Activated T-helper 1 cell treated with Interleukin-2 at 50 U/mL for 16 hours (primary cell): ENCODE measurements at places on chromosomes 5 and 9.

DNA sequence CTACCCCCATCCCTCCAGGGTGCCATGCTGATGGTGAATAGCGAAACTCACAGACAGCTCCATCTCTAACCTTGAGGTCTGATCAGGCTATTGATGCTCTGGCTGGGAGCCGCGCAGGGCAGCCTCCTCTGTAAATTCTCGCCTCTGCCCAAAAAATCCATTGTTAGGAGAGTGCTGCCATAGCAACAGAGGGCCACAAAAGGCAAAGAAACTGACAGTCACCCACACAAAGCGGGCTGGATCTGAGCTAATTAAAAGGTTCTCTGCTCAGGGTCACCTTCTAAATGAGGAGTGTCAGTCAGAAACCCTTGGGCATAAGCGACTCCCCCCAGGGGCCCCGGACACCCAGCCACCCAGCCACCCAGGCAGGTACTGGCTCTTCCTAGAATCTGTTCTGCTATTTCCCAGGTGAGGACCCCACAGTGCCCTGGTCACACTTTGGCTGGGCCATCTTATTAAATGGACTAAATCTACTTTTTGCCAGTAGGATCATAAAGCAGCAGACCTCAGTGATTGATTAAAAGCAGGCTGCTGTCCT lies 126.7 kb downstream of the MED10 start:
- no peak for DNase-seq

DNA sequence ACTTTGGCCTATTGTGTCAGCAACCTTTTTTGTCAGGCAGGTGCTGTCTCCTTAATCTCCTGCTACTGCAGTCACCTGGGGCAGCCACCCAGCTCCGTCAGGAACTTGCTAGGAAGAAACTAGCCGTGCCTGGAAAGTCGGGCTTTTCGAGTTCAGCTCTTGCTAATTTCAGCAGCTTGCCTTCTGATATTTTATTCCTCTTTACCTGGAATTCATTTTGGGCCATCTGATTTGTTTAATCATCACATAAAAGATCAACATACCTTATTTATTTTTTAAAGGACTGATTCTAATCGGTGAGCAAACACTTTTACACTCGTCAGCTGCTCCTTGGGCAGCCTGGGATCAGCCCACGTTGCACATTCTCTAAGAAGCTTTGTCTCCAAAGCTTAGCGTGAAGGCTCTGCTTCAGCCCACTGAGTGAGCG lies 42.2 kb downstream of the PRLR start:
- no peak for DNase-seq

DNA sequence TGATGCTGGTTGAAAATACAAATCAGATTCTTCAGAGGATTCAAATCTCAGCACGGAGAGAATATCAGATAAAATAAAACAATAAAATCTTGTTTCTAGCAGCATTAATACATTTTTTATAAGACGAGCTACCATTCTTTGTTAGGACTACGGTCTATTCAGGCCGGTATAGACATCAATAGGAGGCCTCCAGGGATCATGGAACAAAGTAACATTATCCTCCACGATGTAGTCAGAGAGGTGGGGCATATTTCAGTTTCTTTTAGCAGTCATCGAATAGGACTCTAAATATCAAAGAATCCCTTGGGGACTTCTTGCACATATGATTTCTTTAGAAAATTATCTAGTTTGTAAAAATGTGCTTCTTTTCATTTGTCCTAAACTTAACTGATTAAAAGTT lies 225.9 kb upstream of the HAPLN1 start:
- DNase-seq: no peak

DNA sequence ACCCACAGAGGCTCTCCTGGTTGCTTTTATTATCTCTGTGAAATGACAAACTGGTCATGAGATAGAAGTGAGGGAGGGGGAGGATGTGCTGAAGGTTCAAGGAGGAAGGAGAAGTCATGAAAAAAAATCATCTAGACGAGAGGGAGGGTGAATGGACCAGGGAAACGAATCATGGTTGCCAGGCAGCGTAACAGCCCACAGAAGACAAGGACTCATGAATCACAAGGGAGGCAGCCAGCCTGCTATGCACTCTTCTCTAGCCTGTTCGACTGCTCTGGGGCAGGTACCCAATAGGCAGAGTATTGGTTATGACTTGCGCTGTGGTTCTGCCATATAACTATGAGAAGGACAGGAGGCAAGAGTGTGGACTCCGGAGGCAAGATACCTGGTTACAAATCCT lies 475.2 kb downstream of the CDK5RAP2 start:
- no peak for DNase-seq

DNA sequence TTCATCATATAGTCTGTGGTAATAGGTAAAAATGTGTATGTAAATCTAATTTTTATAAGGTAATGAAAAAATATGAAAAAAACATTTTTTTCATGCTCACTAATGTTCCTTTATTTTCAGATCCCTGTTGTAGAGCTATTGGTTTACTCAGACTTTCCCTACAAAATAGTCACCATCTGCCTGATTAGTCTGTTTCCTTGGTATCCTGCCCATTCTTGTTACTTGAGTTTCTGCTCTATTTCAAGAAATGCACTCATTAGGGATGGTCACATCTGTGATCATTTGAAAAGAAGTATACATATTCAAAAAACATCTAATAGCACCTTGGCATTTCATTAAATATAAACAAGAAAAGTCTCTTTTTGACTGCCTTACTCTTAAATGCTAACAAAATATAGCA lies 21.6 kb upstream of the RASA1 start:
- no peak for DNase-seq

DNA sequence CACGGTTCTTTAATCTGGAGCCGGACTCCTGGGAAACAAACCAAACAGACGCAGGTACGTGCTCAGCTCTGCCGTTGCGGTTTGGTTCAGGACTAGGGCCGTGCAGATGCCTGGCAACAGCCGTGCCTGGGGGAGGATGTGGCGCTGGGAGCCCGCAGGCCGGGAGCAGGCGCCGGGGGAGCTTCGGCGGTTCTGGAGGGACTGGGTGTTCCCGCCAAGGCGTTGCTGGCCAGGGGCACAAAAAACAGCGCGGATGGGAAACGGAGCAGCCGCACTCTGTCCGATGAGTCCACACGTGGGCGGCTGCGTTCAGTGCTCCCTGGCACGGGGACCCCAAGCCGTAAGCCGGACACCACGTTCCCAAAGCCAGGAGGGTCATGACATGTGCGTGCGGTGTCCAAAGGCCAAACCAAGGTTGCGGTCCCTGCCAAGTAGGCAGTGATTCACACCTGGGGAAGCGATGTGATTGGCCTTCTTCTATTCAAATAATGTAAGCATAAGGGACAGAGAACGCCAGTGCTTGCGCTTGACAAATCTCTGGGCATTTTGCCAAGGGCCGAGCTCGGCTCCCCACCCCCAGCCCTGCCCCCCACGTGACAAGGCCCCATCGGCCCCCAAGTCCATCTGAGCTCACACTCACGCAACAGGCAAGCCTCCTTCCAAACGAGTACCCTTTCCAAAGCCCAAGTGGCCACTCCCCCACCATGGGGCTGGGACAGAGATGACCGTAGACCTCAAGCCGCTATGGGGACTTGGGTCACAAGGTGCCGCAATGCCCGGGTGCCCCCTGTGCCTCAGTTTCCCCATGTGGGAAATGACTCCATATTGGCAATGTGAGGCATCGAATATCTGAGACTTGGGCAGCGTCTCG lies 49.7 kb upstream of the NKD2 start:
- DNase-seq: no peak

GRCh38 chr5:84599964-84600363 lies 215.3 kb upstream of the EDIL3 start:
- DNase-seq: no peak

DNA sequence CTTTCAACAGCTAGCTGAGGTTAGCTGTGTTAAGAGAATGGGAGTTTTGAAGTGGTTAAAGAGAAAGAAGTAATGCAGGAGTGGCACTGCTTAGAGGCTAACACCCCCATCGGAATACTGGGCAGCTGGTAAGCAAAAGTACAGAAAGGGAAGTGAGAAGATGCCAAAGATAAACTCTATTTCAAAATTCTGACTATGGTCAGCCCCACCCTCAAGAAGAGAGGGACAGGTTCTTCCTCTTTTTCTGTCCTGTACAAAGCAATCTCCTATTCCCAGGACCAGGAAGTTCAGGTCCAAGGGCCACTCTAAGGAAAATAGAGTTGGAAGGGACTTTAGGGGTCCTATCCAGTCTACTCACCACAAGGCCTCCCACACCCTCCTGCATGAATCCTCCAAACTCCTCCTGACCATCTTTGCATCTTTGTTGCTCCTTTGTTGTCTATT lies 45.9 kb upstream of the JAK2 start:
- DNase-seq: no peak

DNA sequence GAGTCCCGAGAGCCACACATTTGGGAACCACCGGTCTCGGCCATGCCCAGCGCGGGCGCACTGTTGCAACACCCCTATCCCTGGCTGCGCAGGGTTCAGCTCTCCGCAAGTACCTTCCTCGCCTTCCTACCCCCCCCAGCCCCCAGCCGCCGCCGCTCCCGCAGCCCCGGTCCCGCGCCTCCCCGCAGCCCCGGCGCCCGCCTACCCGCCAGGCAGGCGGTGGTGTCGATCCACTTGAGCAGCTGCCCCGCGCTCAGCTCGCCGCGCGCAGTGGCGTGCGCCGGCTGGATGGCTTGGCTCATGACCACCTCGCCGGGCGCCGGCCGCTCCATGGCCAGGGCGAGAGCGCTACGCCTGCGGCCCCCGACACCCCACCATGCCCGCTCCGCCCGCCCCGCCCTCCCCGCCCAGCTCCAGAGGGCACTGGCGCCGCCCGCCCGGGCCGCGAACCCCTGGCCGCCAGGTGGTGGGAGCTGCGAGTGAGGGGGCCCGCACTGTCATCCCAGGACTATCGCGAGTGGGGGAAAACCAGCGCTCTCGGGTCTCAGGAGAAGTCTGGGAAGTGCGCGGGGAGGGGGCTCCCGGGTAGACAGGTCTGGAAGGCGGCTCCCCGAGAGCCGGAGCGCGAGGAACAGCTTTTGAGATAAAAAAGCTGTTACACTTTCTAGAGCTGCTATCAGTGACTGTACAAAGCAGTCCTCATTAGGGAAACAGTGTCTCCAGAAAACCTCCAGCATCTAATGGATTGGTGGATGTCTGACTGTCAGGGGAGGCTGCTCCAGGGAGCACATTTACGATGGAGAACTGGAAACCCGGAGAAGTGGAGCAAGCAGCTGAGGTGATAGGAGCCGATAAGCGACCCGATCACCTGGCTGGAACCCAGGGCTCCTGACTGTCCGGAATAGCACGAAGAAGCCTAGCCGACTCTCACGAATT lies at the start of gene ACOT12:
TSS of gene ACOT12 (minus strand) at position 352 of the 936 bp plus-strand sequence. CDS start at position 332, 20 bp downstream.
- no peak for DNase-seq

DNA sequence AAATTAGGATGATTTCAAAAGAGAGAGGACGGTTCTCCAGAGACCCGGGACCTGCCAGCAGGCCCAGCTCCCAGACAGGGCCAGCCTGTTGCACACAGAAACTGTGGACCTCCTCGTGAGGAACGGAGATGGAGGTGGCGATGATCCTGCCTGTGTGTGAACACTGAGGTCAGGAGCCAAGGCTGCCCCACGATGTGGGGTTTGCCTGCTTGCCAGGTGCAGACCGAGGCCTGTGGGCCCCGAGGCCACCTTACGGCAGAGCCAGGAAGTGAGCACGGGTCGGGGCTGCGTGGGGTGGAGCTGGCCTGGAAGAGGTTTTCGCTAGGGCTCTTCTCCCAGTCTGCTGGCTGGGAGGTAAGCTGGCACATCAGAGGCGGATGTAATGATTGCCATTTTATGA lies 4.3 kb downstream of the FAM163B start:
- no peak for DNase-seq
